ENCODE measurements at places on chromosomes 11 and 22.

DNA sequence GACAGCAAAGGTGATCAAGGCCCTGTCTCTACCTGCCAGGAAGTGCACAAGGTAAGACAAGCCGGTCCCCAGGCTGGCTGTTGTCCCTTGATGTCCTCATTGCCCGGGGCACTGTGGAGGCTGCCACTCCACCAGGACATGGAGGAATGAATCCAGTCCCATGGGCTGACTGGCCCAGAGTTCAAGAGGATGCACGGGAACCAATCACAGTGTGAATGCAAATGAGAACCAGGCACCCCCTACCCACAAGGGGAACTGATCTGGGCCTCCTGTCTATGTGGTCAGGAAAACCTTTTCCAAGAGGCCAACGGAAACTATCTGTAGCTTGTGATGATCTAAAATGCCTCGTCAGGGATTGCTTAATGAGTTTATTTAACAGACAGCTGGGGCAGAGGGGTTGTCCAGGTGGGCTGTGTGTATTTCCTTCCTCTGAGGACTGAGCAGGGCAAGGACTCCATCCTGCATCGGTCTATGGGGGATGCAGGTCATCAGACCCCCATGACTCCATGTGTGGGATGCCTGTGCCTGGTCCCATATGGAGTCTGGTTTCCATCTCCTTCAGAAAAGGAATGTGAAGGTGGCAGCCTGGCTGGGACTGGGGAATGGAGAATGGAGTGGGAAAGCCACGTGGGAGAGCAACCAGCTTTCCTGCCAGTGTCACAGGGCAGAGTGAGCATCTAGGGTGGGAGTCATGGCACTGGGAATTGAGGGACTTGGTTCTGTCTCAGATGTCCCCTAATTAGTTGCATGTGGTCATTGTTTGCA lies 60.5 kb downstream of the CD82 start:
- DNase-seq, result peak; percentile 16

GRCh38 chr11:46513934-46514342 lies 79.9 kb downstream of the AMBRA1 start:
- DNase-seq, result no peak

GRCh38 chr22:30882184-30882717 lies 86.3 kb downstream of the MORC2 start:
- no peak for DNase-seq

- no peak for DNase-seq
Observed at GRCh38 chr11:94854770-94855633, 86.8 kb downstream of the AMOTL1 start.

DNA sequence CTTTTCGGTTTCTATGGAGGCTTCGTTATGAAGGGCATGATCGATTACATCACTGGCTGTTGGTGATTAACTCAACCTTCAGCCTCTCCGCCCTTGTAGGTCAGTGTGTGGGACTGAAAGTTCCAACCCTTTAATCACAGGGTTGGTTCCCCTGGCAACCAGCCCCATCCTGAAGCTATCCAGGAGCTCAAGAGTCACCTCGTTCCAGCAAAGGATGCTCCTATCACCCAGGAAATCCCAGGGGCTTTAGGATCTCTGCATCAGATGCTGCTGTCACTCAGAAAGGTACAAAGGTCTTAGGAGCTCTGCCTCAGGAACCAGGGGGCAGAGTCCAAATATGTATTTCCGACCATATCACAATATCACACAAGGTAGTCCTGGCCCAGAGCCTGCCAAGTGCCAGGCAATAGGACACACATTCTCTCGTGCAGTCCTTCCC lies 123.5 kb upstream of the PARVA start:
- DNase-seq, result no peak
